Activated CD8-positive, alpha-beta memory T cell treated with anti-CD3 and anti-CD28 coated beads, Interleukin-2, amount 10 ng/mL, durations not matched to agents 7 days and 5 days (primary cell): ENCODE measurements at places on chromosomes 1 and 21.

DNA sequence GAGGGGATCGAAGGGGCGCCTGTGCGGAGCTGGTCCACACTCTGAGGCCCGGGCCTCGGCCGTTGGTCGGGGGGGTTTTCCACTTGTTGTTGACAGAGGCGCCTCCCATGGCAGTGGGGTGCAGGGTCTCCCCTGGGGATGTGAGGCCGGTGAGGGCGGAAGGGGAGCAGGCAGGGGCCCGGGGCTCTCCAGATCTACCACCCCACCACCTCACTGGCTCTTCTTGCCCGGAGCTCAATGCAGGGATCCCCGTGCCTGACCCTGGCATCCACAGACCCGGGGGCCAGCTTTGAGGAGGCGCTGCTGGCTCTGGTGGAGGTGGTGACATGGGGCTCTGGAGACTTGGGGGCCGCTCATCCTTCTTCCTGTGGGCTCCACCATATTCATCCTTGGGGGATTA, 7.1 kb upstream of the PEX10 start:
- H3K4me1 ChIP-seq, result peaks cover 25% of the 10 kb centered on the region
- H3K36me3 ChIP-seq, result no peaks in the 10 kb centered on the region

GRCh38 chr1:35936838-35937237, 5.9 kb downstream of the AGO3 start:
- no peak for DNase-seq
- no peaks in the 10 kb centered on the region for H3K27me3 ChIP-seq

- peaks cover 1% of the 10 kb centered on the region for H3K36me3 ChIP-seq
- no peak overlapping the region for H3K4me3 ChIP-seq
- no peak for DNase-seq
- H3K4me1 ChIP-seq, result peaks cover 25% of the 10 kb centered on the region
- H3K27ac ChIP-seq, result no peak overlapping the region
- H3K27me3 ChIP-seq, result no peaks in the 10 kb centered on the region
Observed at GRCh38 chr1:151851886-151852285, 1.6 kb downstream of the THEM5 start.

DNA sequence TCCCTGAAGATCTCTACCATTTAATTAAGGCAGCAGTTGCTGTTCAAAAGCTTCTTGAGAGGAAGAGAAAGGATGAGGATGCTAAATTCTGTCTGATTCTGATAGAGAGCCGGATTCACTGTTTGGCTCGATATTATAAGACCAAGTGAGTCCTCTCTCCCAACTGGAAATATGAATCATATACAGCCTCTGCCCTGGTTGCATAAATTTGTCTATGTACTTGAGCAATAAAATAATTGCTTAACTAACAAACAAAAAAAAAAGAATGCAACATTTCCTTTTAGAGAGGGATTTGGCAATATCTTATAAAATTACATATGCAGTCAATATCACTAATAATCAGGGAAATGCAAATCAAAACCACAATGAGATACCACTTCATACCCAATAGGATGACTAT, 26.8 kb downstream of the ALDH9A1 start:
- H3K36me3 ChIP-seq, result peaks cover 63% of the 10 kb centered on the region
- DNase-seq, result no peak
- peaks cover 6% of the 10 kb centered on the region for H3K4me1 ChIP-seq
